ENCODE measurements at places on chromosomes 16 and 17.

DNA sequence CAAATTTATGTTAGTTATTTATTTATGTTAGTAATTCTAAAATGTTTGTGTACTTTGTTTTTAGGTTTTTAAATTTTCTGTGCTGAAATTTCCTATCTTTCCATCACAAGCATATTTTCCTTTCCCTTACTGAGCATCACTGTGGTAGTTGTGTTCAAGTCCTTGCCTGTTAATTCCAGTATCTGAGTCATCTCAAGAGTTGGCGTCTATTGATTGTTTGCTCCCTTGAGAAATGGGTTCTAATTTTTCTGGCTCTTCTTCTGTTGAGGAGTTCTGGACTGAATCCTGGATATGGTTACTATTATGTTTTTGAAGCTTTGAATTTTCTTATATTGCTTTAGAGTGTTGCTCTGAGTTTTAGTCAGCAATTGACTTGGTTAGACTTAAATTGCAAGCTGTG, 56.3 kb downstream of the GAN start:
- DNase-seq: no peak

DNA sequence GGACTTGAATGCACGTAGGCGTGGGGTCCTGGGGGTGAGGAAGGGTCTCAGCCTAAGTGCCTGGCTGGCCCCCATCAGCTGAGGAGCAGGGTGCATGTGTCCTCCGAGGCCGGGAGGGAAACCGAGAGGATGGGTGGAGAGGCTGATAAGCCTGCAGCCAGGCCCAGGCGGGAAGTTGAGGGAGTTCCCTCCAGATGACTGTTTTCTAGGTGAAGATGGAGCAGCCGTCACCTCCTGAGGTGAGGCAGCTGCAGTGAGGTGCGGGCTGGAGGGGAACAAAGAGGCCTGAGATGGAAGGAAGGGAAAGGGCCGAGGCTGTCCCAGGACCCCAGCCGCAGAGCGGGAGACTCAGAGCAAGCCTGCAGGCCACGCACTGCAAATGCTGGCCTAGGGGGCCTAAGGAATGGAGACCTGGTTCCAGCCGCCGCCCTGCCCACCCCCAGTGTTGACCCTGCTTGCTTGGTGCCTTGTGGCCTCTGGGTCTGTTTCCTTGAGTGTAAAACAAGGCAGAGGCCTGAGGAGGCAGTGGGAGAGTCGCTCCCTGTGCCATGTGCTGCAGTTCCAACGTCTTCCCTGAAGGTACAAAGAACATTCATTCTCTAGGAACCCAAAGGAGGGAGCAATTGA, 3.0 kb downstream of the PECAM1 start:
- DNase-seq: no peak

- DNase-seq: peak; percentile 80
These were observed at the start of gene CEP112 for GRCh38 chr17:66191593-66192377. CEP112 (minus strand) TSS chr17:66192133.

GRCh38 chr17:43431714-43432523, 33.1 kb downstream of the ARL4D start:
- peak; percentile 94 for DNase-seq

DNA sequence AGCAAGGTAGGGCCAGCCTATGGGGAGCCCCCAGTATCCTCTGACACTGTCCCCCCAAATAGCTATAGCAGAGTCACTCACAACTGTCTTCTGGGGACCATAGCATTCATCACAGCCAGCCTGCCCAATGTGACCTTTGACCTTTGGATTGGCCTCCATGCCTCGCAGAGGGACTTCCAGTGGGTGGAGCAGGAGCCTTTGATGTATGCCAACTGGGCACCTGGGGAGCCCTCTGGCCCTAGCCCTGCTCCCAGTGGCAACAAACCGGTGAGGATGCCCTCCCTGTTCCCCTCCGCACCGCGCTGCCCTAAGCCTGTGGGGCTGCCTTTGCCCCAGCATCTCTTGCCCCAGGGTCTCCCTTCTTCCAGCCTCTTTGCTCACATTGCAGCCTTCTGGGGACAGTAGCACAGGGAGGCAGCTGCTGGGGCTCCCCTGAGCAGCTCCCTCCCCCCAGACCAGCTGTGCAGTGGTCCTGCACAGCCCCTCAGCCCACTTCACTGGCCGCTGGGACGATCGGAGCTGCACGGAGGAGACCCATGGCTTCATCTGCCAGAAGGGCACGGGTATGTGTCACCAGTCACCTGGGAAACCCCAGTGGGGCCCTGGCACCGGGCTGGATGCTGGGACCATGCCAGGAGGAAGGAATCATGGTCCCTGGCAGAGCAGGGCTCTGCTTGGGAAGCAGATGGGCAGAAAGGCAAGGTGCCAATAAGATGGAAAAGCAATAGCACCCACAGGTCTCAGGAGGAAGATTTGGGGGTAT, 61.1 kb downstream of the MRC2 start:
- no peak for DNase-seq

DNA sequence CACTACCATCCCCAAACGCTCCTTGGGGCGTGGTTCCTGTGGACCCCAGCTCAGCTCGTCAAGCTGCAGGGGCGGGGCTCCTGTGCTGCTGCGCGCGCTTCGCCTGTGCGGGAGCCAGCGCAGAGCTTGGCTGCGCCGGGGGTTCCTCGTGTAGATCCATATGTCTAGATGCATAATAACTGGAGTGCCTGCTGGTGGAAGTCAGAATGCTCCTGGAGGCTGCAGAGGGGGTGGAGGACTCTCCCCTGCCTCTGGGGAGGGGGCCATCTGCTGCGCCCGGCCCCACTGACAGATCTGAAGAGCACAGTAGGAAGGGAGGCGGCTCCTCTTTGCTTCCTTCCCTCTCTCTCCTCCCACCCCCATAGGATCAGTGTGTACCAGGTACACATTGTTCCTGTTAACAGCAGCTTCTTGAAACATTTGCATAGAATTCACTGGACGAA, 4.6 kb downstream of the RASD1 start:
- DNase-seq: no peak

DNA sequence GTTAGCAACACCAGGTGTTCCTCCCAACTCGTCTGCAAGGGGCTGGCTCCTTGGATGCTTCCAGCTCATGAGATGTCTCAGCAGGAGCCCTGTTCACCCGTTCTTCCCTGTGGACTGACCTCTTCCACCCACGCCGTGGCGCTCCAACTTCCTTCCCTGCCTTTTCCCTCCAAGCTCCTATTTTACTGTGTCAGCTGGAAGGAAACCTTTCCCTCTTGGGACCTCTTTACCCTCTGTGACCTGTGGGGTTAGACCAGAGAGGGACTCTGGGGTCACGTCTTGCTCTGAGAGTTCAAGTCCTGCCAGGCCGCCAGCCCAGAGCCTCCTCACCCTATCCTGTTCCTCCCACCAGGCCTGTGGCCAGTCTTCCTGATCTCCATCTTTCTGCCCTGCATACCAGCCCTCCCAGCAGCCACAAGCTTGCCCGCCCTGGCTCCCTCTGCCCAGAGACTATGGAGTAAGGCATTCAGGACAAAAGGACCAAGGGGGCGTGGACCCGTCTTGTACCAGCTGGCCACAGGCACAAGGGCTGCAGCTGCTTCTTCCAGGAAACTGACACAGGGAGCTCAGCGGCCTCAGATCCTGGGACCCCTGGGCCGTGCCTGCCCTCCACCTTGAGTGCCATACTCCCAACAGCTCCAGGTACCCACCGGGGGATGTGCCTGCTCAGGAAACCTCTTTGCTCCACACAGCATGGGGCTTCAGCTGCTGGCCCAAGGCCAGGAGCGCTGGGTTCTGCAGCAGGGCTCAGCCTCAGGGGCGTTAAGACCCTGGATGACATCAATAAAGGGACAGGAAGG, 3.0 kb downstream of the PAQR4 start:
- no peak for DNase-seq

- peak; percentile 3 for DNase-seq
These were observed 21.3 kb downstream of the OTOA start for GRCh38 chr16:21685034-21685455.

DNA sequence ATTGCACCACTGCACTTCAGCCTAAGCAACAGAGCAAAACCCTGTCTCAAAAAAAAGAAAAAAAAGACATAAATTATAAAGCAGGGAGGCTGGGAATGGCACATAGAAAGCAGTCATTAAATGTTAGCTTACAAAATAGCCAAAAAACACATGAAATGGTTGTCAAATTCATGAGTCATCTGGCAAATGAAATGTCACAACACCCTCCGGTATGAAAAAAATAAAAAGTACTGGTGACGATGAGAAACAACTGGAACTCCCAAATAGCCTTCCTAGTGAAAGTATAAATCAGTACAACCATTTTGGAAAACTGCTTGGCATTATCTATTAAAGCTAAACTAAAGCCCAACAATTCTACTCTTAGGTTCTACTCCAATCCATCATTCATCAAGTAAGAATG, 3.5 kb upstream of the KATNB1 start:
- peak; percentile 68 for DNase-seq

DNA sequence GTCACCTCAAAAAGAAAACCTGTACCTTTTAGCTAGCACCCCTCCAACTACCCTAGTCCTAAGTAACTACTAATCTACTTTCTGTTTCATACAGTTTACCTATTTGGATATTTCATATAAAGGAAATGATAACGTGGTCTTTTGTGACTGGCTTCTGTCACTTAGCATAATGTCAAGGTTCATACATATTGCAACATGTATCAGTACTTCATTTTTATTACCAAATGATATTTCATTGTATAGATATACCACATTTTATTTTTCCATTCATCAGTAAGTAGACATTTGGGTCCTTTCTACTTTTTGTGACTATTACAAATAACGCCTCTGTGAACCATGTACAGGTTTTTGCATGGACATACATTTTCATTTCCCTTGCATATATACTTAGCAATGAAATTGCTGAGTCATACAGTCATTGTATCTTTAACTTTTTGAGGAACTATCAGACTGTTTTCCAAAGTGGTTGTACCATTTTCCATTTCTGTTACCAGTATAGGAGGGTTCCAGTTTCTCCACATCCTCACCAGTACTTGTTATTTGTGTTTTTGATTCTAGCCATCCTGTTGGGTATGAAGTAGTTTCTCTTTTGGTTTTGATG, 23.7 kb downstream of the MOSMO start:
- no peak for DNase-seq

DNA sequence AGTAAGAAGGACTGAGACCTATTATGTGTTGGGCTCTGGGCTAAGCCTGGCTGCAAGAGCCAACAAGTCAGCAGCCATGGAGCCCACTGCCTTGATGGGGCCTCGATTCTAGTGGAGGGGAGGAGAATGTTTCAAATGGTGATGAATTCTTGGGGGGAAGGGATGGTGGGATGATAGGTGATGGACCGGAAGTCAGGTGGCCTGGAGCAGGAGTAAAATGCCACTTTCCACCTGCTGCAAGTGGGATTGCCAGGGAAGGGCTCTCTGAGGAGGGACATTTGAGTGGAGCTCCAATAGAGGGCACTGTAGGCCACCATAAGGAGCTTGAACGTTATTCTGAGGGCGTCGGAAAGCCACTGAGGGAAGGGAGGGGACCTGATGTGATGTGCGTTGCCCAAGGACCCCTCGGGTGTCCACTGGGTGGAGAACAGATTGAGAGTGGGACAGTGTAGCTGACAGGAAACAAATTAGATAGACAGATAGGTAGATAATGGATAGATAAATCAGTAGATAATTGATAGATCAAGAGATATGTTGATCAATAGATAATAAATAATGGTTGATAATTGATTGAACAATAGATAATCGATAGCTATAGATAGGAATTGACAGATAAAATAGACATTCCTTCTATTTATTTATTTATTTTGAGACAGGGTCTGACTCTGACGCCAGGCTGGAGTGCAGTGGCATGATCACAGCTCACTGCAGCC, 18.2 kb upstream of the NXPH3 start:
- DNase-seq: peak; percentile 71
